ENCODE measurements at places on chromosomes 3 and 15.
A peak's percentile ranks its signal among the peaks of the same experiment; 100 is the strongest.

DNA sequence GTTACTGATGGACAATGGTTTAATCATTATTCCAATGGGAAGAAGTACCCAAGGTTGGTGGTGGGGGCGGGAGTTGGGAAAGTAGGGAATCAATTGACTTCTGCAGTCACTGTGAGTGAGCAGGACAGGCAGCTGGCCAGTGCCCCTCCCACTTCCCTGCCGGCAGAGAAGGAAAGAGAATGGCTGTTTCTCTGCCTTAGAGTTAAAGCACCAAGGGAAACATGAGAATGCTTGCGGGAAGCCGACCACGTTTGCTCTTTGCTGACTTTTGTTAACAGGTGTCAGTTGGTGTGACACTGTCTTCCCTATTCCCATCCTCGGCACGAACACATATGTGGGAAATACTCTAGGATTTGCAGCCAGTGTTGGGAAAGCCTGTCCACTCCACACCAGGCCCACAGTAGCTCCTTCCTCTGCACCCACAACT lies 33.5 kb upstream of the MFSD1 start:
- H3K27ac ChIP-seq: peak overlapping the region; percentile 53
- no peaks in the 10 kb centered on the region for H3K27me3 ChIP-seq
- no peak overlapping the region for H3K4me3 ChIP-seq
- no peaks in the 10 kb centered on the region for H3K36me3 ChIP-seq
- peaks cover 24% of the 10 kb centered on the region for H3K4me1 ChIP-seq

DNA sequence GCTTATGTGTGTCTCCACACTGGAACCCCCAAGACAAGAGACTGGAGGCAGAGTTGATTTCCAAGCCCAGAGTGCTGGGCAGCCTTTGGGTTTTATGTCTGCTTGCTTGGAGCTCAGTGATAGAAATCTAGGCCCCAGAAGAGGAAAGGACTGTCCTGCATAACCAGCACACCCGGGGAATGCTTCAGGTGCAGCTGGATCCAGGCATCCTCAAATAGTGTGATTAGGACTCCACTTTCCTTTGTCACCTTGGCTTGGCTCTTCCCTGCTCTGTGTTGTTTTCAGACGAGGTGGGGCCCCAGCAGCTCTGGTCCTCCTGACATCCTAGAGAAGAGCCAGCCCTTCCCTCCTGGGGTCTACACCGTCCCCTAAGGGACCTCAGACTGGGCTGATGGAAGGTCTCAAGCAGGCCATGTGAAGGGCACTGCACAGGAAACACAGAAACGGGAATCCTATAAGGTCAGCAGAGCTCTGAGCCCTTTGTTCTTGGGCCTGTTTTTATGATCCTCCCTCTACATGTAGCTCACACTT lies 143.7 kb downstream of the TJP1 start:
- 0 out of 2 replicates have a peak, but pooled peaks cover 2% of the 10 kb centered on the region for H3K4me1 ChIP-seq
- no peaks in the 10 kb centered on the region for H3K36me3 ChIP-seq
- no peak overlapping the region for H3K27ac ChIP-seq
- no peak for DNase-seq
- H3K27me3 ChIP-seq: no peaks in the 10 kb centered on the region

DNA sequence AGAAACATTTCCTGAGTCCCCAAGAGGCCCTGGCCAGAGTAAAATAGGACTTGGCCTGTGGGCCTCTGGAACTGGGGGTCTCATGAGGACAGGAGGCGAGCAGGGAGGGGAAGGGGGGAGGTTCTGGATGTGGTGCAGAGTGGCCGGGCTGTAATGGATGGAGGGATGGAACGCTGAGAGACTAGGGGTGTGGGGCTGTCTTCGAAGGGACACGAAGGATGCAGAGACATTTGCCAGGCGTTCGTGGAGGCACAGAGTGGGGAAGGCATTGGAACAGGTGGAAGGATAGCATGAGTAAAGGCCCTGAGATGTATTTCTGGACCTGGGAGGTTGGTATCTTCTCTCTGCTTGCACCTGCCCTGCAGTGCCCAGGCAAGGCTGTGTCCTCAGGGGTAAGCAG lies 2.1 kb upstream of the LCTL start:
- peaks cover 7% of the 10 kb centered on the region for H3K4me1 ChIP-seq
- no peaks in the 10 kb centered on the region for H3K36me3 ChIP-seq
- no peak overlapping the region for H3K4me3 ChIP-seq
- DNase-seq: no peak
- H3K27ac ChIP-seq: no peak overlapping the region

DNA sequence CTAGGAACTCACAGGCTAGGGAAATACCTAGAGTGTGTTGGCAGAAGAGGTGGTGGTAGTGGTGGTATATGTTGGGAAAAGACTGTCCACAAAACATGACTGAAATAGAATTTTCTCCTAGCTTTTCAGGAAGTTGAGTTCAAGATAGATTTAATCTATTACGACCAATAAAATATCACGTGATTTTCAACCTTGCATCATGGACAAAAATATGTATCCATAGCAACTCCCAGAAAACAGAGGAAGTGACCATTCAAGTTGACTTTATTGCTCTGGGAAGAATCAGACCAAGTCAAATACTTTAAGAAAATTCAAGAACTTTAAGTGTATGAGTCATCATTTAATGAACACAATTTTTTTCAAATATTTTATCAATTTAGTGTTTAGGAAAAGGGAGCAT lies 347.0 kb upstream of the ZNF385D start:
- H3K27ac ChIP-seq: no peak overlapping the region
- no peaks in the 10 kb centered on the region for H3K36me3 ChIP-seq
- no peak overlapping the region for H3K4me3 ChIP-seq
- no peaks in the 10 kb centered on the region for H3K4me1 ChIP-seq

DNA sequence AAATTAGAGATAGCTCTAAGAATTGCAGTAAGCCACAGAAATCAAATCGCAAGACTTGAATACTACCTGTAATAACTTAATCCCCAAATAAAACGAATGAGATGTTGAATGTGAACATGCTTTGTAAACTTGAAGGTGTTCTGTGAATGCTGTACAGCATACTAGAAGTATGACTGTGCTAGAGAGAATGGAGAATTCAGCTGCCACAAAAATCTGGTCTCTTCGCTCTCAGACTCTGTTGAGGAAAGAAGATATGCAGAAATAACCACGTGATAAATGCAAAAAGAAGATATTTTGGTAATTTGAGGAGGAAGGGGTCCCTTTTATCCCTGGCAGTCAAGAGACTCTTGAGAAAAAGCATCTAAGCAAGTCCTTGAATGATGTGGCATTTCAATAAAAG lies 37.3 kb downstream of the ZBTB38 start:
- DNase-seq: no peak
- no peak overlapping the region for H3K4me3 ChIP-seq
- peaks cover 37% of the 10 kb centered on the region for H3K4me1 ChIP-seq
- H3K27ac ChIP-seq: no peak overlapping the region
- no peaks in the 10 kb centered on the region for H3K27me3 ChIP-seq
- 0 out of 2 replicates have a peak, but pooled peaks cover 7% of the 10 kb centered on the region for H3K36me3 ChIP-seq

- DNase-seq: no peak
- no peaks in the 10 kb centered on the region for H3K36me3 ChIP-seq
- H3K27me3 ChIP-seq: no peaks in the 10 kb centered on the region
- H3K4me3 ChIP-seq: no peak overlapping the region
- H3K27ac ChIP-seq: no peak overlapping the region
Measured at GRCh38 chr3:72186400-72186855, 401.5 kb upstream of the PROK2 start.

GRCh38 chr3:148606979-148607378 lies 90.7 kb upstream of the AGTR1 start:
- DNase-seq: no peak
- no peaks in the 10 kb centered on the region for H3K27me3 ChIP-seq
- H3K4me1 ChIP-seq: no peaks in the 10 kb centered on the region
- H3K36me3 ChIP-seq: no peaks in the 10 kb centered on the region
- no peak overlapping the region for H3K27ac ChIP-seq

GRCh38 chr3:154130540-154130939 lies 9.3 kb downstream of the ARHGEF26 start:
- H3K36me3 ChIP-seq: no peaks in the 10 kb centered on the region
- no peaks in the 10 kb centered on the region for H3K4me1 ChIP-seq
- no peak for DNase-seq
- no peak overlapping the region for H3K27ac ChIP-seq
- H3K4me3 ChIP-seq: no peak overlapping the region

DNA sequence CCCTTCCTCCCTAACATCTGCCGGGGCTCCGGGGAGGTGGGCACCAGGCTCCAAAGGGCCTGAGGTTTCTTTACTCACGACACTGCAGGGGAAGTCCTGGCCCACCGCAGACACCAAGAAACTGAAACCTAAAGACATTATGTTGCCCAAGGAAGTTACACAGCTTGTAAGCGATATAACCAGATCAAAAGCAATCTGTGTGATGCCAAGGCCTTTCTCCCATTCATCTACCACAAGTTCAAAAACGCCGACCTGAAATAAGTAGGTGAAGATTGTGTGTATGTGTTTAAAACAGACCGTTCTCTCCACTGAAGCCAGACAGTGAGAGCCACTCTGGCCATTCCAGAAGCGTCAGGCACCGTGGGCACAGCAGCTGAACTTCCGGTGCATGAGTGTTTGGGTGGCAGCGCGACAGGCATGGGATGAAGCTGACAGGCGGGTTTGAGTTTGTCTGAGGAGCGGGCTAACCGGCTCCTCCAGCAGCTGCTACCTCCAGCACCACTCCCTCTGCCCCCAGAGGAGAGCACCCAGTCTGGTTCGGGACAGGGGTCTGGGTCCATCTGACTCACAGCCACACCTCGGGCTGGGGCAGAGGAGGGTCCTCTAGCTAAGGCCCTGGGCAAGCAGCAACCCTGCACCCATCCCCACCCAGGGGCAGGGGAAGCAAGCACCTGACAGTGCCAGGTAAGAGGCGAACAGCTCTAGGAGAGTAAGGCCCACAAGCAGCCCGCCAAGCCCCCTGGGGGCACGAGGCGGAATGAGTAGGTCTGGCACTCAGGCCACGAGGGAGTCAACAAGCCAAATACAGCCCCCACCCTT lies 1.3 kb downstream of the TNK2 start:
- peak overlapping the region; percentile 71 for H3K27ac ChIP-seq
- peaks cover 56% of the 10 kb centered on the region for H3K4me1 ChIP-seq
- DNase-seq: no peak
- no peaks in the 10 kb centered on the region for H3K36me3 ChIP-seq

Measured in Panc1 (cell line).